ENCODE measurements at places on chromosomes 3 and 15. TPM values are rescaled to one million over a fixed set of nuclear protein-coding genes. Genes with fewer than 3 reads are reported as not detected.

DUOXA2 gene
- polyA plus RNA-seq = not detected

PLXND1 gene
- polyA plus RNA-seq = 164 TPM

CLRN1 gene
- polyA plus RNA-seq = not detected

ARNT2 gene
- polyA plus RNA-seq = 63.0 TPM

TGM4 gene
- 0.06 TPM for polyA plus RNA-seq

PP2D1 gene
- 0.29 TPM for polyA plus RNA-seq

ITGB5 gene
- 98.4 TPM for polyA plus RNA-seq

PLS1 gene
- 31.8 TPM for polyA plus RNA-seq

QTRT2 gene
- 26.2 TPM for polyA plus RNA-seq

PRSS50 gene
- 3.2 TPM for polyA plus RNA-seq

DNA sequence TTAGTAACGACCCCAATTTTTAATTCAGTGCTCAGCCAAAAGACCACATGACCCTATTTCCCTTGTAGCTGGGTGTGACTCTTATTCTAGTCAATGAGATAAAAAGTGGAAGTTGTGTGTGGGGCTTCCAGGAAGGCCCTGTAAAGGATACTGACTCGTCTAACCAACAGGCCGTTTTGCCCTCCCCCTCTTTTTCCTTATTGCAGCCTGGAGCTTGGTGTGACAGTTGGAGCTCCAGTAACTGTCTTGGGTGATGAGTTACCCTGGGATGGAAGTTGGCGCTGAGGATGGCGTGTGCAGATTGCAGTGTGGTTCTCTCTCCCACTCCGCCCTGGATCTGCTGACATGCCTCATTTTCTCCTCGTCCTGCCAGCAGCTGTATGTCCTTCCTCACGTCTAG lies 209.3 kb upstream of the PROK2 start:
- no peak for DNase-seq

DNA sequence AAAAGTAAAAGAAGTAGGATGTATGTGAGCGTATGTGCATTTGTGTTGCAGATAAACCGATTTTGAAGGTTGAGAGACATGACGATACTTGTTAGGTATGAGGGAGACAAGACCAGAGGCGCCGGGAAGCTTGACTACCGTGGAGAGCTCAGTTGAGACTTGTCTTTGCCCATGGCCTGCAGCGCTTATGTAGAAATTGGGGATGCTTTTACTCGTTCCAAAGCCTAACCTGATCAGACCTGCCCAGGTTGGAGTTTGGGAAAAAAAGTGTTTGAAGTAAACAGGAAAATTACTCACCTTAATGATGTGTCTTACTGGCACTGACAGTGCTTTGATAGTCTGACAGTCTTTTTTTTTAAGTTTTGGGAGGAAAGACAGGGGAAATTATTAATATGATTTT lies 202.8 kb downstream of the TP63 start:
- DNase-seq = no peak

DNA sequence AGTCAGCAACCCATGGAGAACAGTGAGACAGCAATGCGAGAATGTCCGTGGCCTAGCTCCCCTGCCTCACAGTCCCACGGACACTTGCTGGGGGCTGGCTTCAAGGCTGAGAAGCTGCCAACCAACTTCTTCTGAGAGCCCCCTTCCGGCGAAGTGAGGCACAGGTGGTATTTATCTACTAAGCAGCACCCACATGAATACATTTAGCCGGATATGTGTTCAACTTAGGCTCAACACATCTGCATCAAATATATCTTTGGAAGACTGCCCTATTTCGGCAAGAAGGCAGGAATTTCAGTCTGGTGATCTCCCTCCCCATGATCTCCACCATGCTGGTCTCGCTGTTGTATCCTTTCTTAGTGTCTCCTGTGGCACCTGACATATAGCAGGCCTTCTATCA lies 340.9 kb upstream of the NR2E3 start:
- DNase-seq = no peak

DNA sequence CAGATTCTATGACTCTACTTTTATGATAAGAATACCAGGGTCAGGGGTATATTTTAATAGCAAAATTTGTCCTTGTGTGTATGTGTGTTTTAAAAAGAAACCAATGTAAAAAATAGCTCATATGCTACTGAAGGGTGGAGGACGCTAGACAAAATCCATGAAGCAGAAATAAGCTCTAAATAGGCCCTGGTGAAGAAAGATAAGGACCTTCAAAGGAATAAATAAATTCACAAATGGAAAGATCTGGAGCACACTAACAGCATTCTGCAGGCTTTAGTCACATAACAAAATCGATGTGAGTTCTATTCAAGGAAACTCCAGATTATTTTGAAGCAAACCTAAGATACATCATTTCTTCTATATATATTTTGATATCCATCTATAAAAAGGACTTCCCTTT lies 27.2 kb upstream of the ATP11B start:
- DNase-seq = no peak

GRCh38 chr3:81920816-81921215 lies 159.4 kb upstream of the GBE1 start:
- no peak for DNase-seq

DNA sequence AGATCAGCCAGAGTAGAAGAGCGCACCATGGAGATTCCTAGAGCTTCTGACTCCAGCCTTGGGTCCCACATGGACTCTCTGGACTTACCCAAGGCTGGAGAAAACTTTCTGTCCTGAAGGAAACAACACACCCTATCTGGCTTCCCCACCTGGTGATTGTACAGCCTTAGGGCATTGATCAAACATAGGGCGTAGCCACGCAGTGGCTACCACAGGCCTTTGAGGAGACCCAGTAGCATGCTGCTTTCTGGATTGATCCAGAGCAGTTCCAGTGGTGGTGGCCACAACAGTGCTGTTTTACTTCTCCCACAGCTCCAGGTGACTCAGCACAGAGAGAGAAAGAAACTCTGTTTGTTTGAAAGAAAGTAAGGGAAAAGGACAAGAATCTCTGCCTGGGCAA lies 23.5 kb downstream of the PYDC2 start:
- no peak for DNase-seq

DNA sequence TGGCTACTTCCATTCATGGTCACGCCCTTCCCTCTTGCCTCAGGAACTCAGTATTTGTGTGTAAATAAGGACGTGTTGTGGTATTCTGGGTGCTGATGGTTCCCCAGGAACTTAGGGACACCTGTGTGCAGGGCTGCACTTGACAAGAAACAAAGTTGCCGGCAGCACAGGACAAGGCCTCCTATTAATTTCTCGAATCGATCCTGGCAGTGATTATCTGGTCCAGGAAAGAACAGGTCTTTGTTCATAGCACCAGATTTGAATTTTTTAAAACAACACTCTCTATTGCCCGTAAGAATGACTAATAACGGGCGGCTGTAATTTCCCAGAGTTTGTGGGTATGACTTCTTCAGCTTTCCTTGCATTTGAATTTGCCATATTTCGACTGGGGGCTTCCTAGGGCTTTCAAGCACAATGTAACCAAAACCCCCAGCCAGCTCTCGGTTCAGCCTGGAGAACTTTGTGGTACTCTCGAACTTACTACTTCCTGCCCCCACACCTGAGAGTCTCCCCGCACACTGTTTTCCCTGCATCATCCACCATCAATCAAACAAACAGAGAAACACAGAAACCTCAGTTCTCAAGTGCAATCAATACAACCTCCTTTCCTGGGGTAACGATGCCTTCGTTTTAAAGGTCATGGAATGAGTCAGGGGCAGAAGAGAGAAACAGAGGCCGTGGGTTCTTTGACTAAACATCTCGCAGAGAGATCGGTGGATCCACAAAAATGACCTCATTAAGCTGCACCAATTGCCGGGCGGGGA lies 241.7 kb upstream of the ICE2 start:
- DNase-seq = no peak

GRCh38 chr15:100951965-100952364 lies 32.8 kb downstream of the LRRK1 start:
- DNase-seq = no peak

DNA sequence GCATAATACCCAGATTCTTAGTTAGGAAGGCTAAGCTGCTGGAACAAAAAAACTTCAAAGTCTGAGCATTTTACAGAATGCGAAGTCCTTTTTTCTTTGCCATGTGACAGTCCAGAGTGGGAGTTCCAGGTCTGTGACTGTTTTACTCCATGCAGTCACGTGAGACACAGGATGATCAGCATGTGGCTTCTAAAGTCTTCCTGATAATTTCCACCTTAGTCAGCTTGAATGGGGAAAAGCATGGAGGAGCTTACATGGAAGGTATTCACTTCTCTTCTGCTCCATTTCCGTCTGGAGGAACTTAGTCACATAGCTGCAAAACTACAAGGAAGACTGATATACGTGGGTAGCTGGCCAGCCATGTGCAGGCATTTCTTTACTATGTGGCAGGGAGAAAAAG lies 1.7 kb downstream of the SNTN start:
- DNase-seq = no peak

DNA sequence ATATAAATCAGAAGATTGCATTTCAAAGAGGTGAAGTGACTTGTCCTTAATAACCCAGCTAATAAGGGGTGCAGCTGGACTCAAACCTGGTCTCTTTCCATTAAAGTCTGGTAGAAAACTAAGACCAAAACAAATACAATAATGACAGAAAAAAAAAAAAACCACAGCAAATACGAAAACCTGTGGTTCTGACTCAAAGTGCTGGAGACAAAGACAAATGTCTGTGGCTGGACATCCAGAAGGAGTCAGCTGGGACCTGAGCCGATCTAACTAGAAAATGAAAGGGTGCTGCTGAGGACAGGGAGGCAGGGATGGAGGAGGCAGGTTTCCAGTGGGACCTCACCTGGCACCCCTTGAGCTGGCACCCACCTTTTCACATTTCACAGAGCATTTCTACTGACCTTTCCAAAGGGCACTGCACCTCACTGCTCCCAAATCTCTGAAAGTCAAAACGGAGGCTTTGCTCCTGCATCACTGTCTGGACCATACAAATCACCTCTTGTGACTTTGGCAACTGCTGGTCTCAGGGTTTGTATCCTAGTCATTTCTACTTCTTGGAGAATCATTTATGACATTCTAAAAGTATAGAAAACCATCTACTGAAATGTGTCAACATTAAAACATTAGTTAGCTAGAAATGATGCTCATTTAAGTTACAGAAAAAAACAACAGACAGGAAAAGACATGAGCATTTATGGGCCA lies 61.7 kb downstream of the CCNL1 start:
- no peak for DNase-seq

DNA sequence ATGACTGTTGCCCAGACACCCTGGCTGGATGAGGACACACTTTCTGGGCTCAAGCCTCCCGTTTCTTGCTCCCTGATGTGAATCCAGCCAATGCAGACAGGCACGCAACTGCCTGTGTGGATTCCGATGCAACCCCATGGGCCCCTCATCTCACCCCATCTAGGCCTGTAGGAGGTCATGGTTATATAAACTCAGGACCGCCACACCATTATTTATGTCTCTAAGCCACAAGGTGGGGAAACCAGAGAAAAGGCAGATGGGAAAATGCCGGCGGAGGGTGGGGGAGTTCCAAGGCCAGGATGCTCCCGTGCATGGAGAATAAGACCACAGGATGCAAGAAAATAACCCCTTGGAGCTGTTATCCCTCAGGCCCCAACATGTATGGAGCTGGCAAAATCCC lies 2.0 kb downstream of the MESP1 start:
- no peak for DNase-seq

DNA sequence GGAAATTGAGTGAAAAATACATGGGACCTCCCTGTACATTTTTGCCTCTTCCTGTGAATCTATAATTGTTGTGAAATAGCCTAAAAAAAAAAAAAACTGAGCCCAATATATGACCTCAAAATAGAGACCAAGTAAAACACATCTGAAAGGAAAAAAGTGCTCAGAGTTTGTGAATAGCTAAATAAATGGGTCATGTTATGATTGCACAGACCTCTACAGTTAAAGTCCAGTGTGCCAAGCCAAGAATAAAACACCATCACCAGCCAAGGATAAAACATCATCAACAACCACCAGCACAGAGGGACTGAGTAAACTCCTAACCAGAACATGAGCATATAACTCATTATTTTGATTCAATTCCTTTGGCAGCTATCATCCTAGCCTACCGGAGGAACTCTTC lies 115.6 kb upstream of the AGTR1 start:
- DNase-seq = no peak

- no peak for DNase-seq
Measured at GRCh38 chr3:143529018-143529478, 319.2 kb downstream of the SLC9A9 start.

- DNase-seq = no peak
Measured at GRCh38 chr3:18723206-18723810, 298.2 kb upstream of the SATB1 start.

All from right renal pelvis (tissue), 4 donors.